ENCODE measurements at places on chromosomes 1 and 21.

- DNase-seq, result no peak
Measured at GRCh38 chr21:31647650-31648049, 11.8 kb upstream of the SOD1 start.

DNA sequence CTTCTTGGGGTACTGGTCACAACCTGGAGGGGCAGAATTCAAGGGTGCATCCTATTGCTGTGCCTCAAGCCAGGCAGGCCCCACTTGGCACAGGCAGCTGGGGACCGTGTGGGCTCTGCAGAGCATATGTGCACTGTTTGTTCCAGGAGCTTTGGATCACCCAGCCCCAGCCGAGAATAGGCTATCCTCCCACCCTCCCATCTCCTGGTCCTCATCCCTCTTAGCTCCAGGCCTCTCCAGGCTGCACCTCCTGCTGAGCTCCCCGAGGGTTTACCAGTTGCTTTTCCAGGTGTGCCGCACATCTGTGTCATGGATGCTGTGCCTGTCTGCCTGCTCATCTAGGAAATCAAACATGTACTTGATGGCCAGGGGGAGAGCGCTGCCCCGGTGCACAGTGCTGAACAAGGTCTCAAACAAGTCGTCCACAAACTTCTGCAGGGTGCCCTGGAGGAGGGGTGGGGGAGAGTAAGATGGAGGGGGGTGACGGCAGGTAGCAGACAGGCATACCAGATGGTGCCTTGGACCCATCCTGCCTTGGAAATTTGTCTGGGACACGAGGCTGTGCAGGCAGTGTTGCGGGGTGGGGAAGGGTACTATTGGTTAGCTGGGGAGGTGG is 120.5 kb upstream of the CD34 start:
- DNase-seq, result peak; percentile 8

GRCh38 chr1:174797398-174797797 is 202.3 kb upstream of the CACYBP start:
- DNase-seq, result no peak

- no peak for DNase-seq
Measured at GRCh38 chr1:183039985-183040447, 16.8 kb downstream of the LAMC1 start.

DNA sequence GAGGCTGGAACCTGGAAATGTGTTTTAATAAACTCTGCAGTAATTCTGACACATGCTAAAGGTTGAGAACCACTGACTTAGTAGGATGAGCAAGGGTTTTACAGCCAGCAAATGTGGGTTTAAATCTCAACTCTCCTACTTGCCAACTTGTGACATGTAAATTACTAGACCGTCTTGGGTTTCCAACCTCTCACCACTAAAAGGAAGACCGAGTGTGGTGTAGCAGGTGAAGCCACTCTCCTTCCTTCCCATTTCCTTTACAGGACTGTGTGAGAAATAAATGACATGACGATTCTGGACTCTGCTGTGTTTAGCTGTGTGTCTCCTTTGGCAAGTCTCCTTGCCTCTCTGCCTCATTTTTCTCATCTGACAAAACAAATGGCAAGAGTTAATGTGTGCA is 49.5 kb upstream of the DNAJC6 start:
- DNase-seq, result no peak

GRCh38 chr1:226804907-226805759 is 65.3 kb upstream of the PSEN2 start:
- no peak for DNase-seq

- no peak for DNase-seq
Measured at GRCh38 chr1:55854911-55855310, 639.7 kb upstream of the USP24 start.

DNA sequence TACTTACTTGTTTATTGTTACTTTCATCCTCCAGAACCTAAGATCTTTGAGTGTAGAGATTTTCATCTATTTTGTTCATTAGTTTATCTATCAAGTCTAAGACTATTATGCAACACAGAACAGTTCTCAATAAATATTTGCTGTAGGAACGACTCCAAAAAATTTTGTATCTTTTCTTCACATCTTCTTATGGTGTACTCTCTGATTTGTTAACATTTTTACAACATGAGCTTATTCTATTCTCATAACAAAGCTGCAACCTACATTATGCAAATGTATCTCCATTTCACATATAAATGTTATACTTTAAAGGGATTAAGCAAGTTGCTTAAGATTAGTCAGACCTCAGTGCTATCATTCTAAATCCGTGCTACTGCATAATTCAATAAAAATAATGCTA is 514.2 kb upstream of the ZP4 start:
- DNase-seq, result no peak

GRCh38 chr21:42733874-42734273 is 80.5 kb downstream of the PDE9A start:
- no peak for DNase-seq

- no peak for DNase-seq
Measured at GRCh38 chr1:203657748-203658134, 31.1 kb downstream of the ATP2B4 start.

GRCh38 chr1:155003766-155004351 is 1.3 kb downstream of the ZBTB7B start:
- no peak for DNase-seq

DNA sequence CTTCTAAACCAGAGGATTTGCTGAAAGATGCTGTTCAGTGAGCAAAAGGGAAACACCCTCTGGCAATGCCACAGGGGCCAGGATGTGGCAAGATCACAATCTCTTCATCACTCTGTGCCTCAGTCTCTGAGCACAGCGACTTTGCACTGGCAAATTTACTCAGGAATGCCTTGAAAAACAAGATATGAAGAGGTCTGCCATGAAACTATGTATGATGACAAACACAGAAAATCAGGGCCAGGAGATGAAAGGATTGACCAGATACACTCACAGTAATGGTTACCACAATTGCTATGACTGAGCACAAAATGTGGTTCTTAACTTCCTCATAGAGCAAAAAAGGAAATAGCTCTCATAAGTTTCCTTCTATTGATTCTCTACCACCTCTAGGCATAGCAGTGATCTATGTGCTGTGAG is 5.8 kb downstream of the TTC13 start:
- DNase-seq, result no peak

DNA sequence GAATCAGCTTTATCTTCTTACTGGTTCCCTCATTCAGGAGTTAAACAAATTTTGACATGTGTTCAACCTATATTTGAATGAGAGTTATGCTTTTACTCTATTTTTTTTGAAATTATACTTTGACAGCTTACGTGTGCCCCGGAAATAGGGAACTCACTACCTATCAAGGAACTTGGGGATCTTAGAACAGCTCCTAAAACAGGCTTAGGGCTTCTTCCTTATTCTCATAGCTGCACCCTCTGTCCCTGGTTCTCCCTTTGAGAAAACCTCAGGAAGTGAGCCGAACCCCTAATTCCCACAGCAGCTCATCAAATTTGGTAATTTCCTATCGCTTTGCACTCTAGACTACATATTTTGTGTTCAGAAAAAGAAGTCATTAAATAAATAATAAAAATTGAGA is 81.2 kb upstream of the RUNX3 start:
- no peak for DNase-seq

All from cerebellar nuclear complex (tissue), 1 donor.